Neural progenitor cell (in vitro differentiated cells): ENCODE measurements at places on chromosomes 7 and 10. TPM values are rescaled to one million over a fixed set of nuclear protein-coding genes. Genes with fewer than 3 reads are reported as not detected.

The PTF1A gene
- total RNA-seq: not detected in 2 replicates

The CDC14C gene
- 0.15 and 0.54 TPM in 2 replicates for total RNA-seq

The CCL26 gene
- not detected in 2 replicates for total RNA-seq

The MTG1 gene
- 28.0 and 28.8 TPM in 2 replicates for total RNA-seq

The MKX gene
- total RNA-seq: 0.22 TPM in 1 of 2 replicates, not detected in the other

The PAPOLB gene
- 0.06 TPM in 1 of 2 replicates, not detected in the other for total RNA-seq

The GPR158 gene
- total RNA-seq: 0.09 and 0.39 TPM in 2 replicates

The CPEB3 gene
- 1.3 and 2.2 TPM in 2 replicates for total RNA-seq

The IFIT1B gene
- total RNA-seq: not detected in 2 replicates

The GRM3 gene
- total RNA-seq: 13.6 and 22.2 TPM in 2 replicates

The KIAA1217 gene
- 13.1 and 14.6 TPM in 2 replicates for total RNA-seq

DNA sequence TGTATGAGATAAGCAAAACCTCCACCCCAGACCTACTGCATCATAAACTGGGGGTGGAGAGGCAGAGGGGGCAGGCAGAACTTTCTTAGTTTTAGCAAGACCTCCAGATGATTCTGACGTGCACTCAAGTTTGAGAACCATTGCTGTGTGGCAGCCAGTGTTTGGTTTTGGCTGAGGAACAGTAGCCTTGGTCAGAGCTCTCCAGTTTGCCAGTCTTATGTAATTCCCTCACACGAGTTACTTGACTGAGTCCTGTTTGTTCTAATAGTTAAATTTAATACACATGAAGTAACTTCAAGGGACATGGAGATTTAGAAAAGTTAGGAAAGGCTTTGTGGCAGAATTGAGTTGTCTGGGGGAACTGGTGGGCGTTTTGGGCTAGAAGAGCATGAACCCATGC is 38.5 kb downstream of the GARS1 start:
- peaks cover 26% of the 10 kb centered on the region for H3K36me3 ChIP-seq
- no peaks in the 10 kb centered on the region for H3K4me1 ChIP-seq
- H3K27ac ChIP-seq: no peak overlapping the region
- H3K27me3 ChIP-seq: no peaks in the 10 kb centered on the region
- H3K4me3 ChIP-seq: no peak overlapping the region

GRCh38 chr10:128870830-128871597 is 596.0 kb upstream of the MGMT start:
- H3K4me3 ChIP-seq: no peak overlapping the region
- H3K27ac ChIP-seq: no peak overlapping the region
- H3K27me3 ChIP-seq: no peaks in the 10 kb centered on the region

DNA sequence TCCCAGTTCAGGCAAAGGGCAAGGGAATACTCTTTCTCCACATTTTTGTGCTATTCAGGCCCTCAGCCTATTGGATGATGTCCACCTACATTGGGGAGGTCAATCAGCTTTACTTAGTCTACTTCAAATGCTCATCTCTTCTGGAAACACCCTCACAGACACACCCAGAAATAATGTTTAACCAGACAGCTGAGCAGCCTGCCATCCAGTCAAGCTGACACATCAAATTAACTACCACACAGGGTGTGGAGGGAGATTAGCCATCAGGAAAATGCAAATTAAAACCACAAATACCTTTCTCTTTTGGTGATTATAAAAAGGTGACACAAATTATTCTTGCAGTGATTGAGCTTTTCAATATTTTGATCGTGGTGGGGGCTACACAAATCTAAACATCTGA is 74.7 kb upstream of the FZD8 start:
- H3K27ac ChIP-seq: no peak overlapping the region
- peaks cover 4% of the 10 kb centered on the region for H3K4me1 ChIP-seq
- H3K36me3 ChIP-seq: no peaks in the 10 kb centered on the region

- H3K4me1 ChIP-seq: peaks cover 10% of the 10 kb centered on the region
- no peak overlapping the region for H3K4me3 ChIP-seq
- no peaks in the 10 kb centered on the region for H3K36me3 ChIP-seq
- no peaks in the 10 kb centered on the region for H3K27me3 ChIP-seq
- no peak overlapping the region for H3K27ac ChIP-seq
- DNase-seq: no peak
Measured at GRCh38 chr10:86655173-86655540, 810 bp downstream of the OPN4 start.

DNA sequence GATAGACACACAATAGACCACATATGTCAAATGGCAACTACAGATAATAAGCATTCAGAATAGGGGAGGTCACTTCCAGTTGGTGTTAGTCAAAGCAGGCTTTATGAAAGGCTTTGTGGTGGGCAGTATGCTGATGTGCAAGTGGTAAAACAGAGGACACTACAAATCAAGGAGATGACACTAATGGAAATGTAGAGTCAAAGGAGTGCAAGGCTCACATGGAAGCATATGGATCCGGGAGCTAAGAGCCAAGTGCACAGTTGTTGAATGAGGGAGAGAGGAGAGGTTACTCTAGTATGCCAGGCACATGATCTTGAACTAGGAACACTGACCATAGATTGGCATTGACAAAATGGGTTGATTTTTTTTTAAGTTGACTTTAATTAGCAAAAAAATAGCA is 62.7 kb downstream of the GRM3 start:
- no peaks in the 10 kb centered on the region for H3K27me3 ChIP-seq
- peaks cover 73% of the 10 kb centered on the region for H3K4me1 ChIP-seq
- H3K36me3 ChIP-seq: no peaks in the 10 kb centered on the region
- H3K27ac ChIP-seq: no peak overlapping the region
- no peak for DNase-seq

DNA sequence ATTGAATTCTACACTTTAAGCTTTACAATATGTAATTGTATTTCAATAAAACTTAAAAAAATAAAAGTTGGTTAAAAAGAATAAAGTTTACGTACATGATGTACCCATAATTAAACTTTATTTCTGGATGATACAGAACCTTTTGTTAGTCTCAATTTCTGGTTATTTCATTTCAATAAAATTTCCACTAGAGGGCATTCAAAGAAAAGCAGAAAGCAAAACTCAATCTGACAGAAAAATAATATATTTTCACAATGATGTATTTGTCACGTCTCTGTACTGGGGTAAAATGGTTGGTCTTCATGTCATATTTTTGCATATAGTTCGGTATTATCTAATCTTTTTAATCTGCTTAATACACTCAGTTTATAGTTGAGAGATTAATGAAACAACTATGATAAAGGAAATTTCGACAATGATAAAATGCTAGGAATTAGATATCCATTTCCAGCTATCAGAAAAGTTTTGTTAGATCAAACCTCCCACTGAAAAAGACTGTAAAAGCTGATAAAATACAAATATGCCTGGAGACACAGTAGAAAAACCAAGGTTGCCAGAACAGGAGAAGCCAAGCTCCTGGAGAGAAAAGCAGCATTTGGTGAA is 27.4 kb downstream of the ASZ1 start:
- no peaks in the 10 kb centered on the region for H3K27me3 ChIP-seq
- peaks cover 6% of the 10 kb centered on the region for H3K4me1 ChIP-seq
- no peaks in the 10 kb centered on the region for H3K36me3 ChIP-seq
- H3K27ac ChIP-seq: no peak overlapping the region

DNA sequence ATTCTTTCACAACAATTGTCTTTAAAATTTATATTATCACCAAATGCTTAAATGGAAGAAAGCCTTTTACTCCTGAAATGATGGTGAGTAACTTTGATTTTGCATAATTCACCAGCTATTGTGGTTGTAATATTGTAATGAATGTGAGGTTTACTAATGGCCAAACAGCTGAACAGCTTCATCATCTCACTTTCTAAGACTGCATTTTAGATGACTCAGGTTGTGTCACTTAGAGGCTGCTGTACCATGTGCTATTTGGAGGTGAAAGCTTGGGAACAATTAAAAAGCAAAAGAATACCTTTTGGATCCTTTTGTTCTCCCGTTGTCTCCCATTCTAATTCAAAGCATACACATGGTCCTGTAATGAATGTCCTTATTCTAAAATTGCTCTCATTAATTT is 604.0 kb upstream of the PFKP start:
- H3K27me3 ChIP-seq: no peaks in the 10 kb centered on the region
- no peaks in the 10 kb centered on the region for H3K4me1 ChIP-seq
- peaks cover 3% of the 10 kb centered on the region for H3K36me3 ChIP-seq
- no peak overlapping the region for H3K4me3 ChIP-seq
- no peak for DNase-seq
- H3K27ac ChIP-seq: no peak overlapping the region

GRCh38 chr7:121385800-121386179 is 10.3 kb downstream of the FAM3C start:
- H3K4me1 ChIP-seq: peaks cover 6% of the 10 kb centered on the region
- no peak for DNase-seq
- no peak overlapping the region for H3K27ac ChIP-seq
- no peak overlapping the region for H3K4me3 ChIP-seq

DNA sequence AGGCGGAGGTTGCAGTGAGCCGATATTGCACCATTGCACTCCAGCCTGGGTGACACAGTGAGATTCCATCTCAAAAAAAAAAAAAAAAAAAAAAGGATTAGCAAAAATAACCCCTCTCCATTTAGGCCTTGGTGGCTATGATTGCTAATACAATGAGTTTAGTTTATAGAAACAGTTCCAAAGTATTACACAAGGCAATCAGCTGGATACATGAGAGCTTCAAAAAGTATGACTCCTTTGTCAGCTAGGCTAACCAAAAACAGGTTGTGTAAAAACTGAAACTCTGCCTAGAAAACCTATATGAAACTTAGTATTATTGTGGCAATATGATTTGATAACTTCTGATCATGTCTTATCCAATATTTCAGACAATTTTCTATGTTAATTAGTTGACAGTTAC is 57.2 kb downstream of the SUGCT start:
- no peak for DNase-seq
- H3K36me3 ChIP-seq: no peaks in the 10 kb centered on the region
- no peak overlapping the region for H3K27ac ChIP-seq
- no peaks in the 10 kb centered on the region for H3K27me3 ChIP-seq
- no peak overlapping the region for H3K4me3 ChIP-seq
- H3K4me1 ChIP-seq: no peaks in the 10 kb centered on the region

GRCh38 chr7:51369746-51370145 is 53.1 kb upstream of the COBL start:
- peak; percentile 56 for DNase-seq
- no peak overlapping the region for H3K4me3 ChIP-seq
- peaks cover 9% of the 10 kb centered on the region for H3K4me1 ChIP-seq
- H3K27ac ChIP-seq: no peak overlapping the region
- H3K27me3 ChIP-seq: no peaks in the 10 kb centered on the region

DNA sequence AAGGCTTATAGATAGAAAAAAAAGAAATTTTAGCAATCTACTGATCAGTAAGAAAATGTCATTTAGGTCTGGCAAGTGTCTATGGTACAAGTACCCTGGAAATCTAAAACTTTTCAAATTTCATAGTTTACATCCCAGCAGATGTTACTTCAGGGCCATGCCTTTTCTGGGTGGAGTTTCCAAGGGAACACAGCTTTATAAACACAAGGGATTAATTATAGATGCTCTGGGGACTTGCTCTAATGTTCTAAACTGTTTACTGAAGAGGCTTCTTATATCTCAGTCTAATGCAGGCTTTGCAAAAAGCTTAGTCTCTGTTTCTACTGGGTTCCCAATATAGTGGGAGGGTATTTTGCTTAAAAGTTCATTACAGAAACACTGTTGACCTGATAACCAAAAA is 3.1 kb downstream of the CD36 start:
- H3K27me3 ChIP-seq: no peaks in the 10 kb centered on the region
- no peaks in the 10 kb centered on the region for H3K4me1 ChIP-seq
- no peak overlapping the region for H3K4me3 ChIP-seq
- no peaks in the 10 kb centered on the region for H3K36me3 ChIP-seq
- H3K27ac ChIP-seq: no peak overlapping the region
- DNase-seq: no peak

- no peaks in the 10 kb centered on the region for H3K4me1 ChIP-seq
- H3K27me3 ChIP-seq: no peaks in the 10 kb centered on the region
- DNase-seq: no peak
- no peak overlapping the region for H3K27ac ChIP-seq
- H3K4me3 ChIP-seq: no peak overlapping the region
Measured at GRCh38 chr7:33592718-33593117, 312.6 kb upstream of the BMPER start.

GRCh38 chr7:16062269-16062668 is 359.1 kb downstream of the CRPPA start:
- H3K4me3 ChIP-seq: no peak overlapping the region
- DNase-seq: no peak
- H3K4me1 ChIP-seq: peaks cover 7% of the 10 kb centered on the region
- no peaks in the 10 kb centered on the region for H3K27me3 ChIP-seq
- no peak overlapping the region for H3K27ac ChIP-seq
- H3K36me3 ChIP-seq: no peaks in the 10 kb centered on the region

DNA sequence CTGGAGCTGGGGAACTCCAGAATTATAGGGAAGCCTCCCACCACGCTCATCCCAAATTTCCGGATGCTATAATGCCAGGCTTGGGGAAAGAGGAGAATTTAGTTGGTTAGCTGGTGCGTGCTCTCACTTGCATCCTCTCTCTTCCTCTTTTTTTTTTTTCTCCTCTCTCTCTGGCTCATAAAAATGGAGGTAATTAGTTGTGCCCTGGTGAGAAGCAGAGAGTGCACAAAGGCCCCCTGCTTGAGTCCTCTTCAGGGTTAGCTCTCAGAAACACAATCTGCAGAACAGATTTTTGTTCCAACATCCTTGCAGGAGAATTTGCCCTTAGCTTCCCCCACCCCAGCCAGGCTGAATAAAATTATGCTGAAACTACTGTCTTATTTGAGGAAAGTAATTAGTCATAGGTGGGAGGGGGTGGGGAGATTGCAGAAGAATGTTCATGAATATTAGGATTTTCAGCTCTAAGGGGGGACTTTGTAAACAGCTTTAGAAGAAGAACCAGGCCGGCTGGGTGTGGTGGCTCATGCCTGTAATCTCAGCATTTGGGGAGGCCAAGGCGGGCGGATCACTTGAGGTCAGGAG is 7.6 kb downstream of the SERPINE1 start:
- H3K36me3 ChIP-seq: no peaks in the 10 kb centered on the region
- H3K27me3 ChIP-seq: no peaks in the 10 kb centered on the region
- H3K4me1 ChIP-seq: peaks cover 22% of the 10 kb centered on the region
- H3K27ac ChIP-seq: no peak overlapping the region

GRCh38 chr7:111744501-111745155 is 182.3 kb upstream of the IMMP2L start:
- H3K4me3 ChIP-seq: no peak overlapping the region
- H3K4me1 ChIP-seq: no peaks in the 10 kb centered on the region
- H3K27me3 ChIP-seq: no peaks in the 10 kb centered on the region
- DNase-seq: no peak
- no peaks in the 10 kb centered on the region for H3K36me3 ChIP-seq

DNA sequence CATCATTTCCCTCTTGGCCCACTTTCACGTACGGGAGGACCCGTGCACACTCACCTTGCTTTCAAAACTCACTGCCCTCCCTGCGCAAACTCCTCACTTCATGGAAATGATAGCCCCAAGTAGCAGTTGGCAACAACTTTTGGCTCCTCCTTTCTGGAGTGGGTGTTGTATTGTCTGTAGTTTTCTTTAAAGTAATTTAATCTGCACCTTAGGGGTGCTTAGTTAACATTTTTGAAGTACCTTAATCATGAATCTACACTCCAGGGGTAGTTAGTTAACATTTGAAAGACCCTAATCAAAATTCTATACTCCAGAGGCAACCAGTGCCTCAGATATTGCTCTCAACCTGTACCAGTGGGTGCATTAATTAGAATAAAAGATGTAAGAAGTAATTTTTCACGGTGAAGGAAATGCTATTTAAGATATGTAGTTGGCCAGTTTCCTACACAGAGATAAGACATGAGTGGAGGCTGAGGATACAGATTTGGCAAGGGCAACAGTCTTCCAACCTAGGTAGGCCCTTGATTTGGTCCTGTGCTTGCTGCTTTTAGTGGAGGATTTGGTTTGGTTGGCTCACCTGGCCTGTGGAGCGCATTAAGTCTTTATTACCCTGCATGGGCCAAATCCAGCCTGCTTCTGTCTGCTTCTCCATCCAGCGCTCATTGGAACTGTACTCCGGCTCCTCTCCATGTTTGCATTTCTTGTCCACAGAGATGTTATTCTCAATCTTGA is 93.0 kb downstream of the EXOC4 start:
- no peak overlapping the region for H3K4me3 ChIP-seq
- peak overlapping the region; percentile 14 for H3K27ac ChIP-seq
- no peak for DNase-seq
- peaks cover 11% of the 10 kb centered on the region for H3K4me1 ChIP-seq
- H3K27me3 ChIP-seq: no peaks in the 10 kb centered on the region
